NCI-H1105 (cell line): ENCODE measurements at places on chromosomes 16 and 17.
A peak's percentile ranks its signal among the peaks of the same experiment; 100 is the strongest.

DNA sequence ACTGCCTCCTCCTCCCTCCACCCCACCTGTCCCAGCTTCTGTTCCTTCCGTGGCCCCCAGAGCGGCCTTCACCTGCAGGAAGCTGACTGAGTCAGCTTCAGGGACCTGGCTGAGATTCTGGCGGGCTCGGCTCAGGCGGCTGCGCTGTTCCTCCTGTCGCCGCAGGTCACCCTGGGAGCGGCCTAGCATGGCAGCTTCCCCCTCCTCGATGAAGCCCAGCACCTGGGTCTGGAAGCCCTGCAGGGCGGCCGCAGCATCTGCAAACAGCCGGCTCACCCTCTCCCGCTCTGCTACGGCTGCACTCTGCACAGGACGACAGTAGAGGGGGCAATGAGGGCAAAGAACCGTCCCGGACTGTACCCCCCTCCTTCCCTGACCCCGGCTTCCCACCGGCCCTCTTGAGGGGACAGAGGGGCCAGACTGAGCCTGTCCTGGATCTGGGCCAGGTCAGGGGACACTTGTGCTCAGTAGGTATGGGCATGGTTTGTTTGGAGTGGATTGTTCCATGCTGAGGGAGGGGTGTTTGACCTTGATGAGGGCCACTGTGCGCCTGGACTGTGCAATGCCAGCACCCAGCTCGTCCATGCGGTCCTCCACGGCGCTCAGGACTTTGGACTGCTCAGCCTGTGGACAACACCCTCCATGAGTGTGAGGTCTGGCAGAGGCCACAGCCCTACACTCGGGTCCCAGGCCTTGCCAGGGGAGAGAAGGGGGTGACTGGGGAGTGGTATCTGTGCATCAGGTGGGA, 2.0 kb downstream of the TRIM47 start:
- no peak for DNase-seq

GRCh38 chr16:11800382-11800718, 3.3 kb upstream of the ZC3H7A start:
- DNase-seq: no peak

GRCh38 chr17:75707079-75707571, 14.1 kb upstream of the ITGB4 start:
- DNase-seq: no peak

- no peak for DNase-seq
Measured at GRCh38 chr17:14833201-14833785, 431.8 kb downstream of the PMP22 start.

- no peak for DNase-seq
Measured at GRCh38 chr17:15368600-15368999, 27.2 kb upstream of the TEKT3 start.

- no peak for DNase-seq
Measured at GRCh38 chr17:80924807-80925610, 66.6 kb upstream of the CHMP6 start.

DNA sequence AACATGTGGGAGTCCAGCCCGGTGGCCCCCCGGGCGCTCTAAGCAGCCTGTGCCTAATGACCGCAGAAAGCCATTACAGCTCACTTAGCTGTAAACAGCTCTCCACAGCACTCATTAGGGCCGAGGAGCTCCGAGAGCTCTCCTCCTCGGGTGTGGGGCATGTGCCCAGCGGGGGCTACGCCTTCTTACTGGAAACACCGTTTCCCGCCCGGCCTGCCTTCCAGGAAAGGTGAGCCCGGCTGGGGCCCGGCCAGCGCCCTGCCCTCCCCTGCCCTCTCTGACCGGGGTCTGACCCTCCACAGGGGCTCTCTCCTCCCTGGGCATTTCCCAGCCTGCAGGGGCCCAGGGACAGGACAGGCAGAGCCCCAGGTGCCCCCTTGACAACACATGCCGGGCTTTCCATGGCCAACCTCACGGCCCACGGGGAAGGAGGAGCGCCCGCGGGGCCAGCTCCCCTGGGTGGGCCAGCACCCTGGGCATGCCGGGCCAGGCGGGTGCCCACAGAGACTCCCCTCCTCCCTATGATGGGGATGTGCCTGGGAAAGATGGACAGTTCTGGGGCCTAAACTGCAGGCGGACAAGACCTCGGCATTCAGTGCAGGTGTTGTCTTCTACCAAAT, 72.6 kb downstream of the SDK2 start:
- DNase-seq: no peak

DNA sequence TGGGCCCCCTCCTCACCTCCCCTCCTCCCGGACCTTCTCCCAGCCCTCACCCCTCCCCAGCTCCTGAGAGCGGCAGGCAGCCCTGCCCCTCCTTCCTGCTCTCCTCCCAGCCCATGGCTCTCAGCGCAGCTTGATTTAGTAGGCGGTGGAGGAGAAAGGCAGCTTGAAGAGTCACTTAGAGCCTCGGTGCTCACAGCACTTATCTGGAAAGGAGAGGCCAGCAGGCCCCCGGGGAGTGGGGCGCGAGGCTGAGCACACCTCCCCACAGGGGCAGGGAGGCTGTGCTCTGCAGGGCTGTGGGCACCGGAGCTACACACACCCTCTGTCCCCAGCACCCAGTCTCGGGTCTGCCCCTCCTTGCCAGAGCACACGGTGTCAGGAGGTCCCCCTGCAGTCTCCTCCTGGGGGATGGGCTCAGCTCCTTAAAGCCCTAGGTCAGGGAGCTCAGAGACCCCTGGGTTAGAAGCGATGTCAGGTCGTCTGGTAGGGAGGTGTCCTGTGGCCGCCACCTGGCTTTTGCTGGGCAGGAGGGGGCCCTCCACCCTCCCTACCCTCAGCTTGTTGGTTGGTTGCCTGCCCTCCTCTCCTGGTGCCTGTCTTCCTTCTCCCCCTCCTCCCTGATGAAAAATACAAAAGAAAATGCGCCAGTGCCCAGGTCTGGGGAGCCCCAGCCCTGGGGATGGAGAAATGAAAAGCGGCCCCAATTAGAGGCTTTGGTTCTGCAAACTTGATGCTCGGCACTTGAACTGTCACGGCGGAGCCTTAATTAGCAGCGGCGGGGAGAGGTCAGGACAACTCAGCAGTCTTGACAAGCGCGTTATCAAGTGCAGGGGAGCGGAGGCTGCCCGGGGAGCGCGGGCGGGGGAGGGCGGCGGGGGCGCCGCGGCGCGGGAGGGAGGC, 151.1 kb upstream of the GSE1 start:
- peak; percentile 58 for DNase-seq

- no peak for DNase-seq
Measured at GRCh38 chr16:72203401-72203800, 31.4 kb upstream of the PMFBP1 start.

DNA sequence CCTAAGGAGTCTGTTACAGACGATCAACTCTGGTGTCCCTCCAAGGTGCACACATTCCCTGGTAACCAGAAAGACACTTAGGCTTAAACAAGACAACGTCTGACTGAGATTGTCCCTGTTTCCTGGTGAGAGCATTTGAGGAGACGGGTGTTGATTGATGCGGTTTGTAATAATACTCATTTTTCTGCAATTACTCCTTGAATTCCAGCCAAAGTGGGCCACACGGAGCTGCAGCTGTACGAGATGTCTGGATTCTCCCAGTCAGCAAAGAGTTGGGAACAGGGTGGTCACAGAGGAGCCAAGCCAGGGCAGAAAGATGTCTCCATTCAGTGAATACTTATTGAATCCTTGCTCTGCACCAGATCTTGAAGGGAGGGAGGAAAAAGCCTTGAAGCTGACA, 30.9 kb upstream of the CES5A start:
- no peak for DNase-seq

DNA sequence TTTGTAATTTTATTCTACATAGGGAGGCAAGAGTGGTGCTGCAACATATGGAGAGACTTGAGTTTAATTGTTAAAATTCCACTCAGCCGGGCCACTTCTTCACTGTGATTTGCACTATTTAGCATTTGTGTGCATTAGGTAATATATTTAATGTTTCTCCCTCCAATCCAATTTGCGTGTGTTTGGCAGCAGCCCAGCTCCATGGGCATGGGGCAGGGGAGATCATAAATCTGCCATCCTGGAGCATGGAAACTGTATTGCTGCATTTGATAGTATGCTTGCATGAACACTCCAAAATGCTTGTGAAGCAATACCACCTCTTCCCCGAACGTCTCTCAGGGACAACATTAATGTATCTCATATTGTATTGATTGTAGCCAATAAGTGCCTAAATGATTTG, 339.1 kb upstream of the RBFOX1 start:
- DNase-seq: no peak

DNA sequence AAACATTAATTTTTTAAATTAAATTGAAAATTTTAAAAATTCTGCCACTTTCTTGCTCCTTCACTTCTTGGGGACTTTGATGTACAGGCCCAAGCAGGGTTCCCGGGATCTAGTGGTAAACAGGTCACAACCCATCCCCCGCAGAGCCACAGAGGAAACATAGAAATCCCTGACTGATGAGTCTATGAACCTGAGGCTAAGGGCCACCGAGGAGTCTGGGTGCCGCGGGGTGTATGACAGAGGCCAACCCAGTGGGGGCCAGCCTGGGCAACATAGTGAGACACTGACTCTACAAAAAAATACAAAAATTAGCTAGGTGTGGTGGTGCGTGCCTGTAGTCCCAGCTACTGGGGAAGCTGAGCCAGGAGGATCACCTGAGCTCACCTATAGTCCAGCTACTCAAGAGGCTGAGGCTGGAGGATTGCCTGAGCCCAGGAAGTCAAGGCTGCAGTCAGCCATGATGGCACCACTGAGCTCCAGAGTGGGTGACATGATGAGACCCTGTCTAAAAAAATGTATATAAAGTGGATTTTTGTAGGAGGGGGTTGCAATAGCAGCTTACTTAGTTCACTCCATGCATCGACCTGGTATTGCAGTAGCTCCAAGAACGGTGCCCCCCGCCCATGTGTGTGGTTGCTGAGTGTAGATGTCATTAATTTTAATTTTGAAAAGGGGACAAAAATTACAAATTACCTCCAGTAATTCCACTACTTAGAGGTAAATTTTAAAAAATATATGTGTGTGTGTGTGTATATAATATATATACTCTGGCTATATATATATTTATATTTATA, 9.2 kb upstream of the FLYWCH1 start:
- no peak for DNase-seq

DNA sequence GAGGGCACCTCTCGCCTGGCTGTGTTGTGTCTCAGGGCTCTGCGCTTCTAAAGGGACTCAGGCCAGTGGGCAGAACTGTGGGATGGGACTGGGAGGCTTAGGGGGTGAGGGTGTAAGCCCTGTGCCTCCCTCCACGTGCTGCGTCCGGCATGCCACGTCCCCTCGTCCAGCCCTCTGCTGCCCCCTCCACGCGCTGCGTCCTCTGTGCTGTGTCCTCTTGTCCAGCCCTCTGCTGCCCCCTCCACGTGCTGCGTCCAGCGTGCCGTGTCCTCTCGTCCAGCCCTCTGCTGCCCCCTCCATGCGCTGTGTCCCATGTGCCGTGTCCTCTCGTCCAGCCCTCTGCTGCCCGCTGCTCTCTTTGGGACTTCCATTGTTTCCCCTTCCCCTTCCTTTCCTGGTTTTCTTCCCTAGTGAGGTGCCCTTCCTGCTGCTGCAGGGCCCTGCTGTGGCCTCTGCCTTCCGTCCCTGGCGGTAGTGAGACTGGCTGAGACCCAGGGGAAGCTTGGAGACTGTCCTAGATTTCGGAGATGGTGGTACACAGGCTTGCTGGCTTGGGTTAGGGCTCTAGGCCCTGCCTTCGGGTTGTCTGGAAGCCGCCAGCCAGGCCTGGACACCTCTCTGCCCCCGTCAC, 6.4 kb upstream of the ZNF750 start:
- no peak for DNase-seq
